ENCODE measurements at places on chromosomes 3 and 15.

GRCh38 chr15:51335538-51336410, 2.6 kb downstream of the CYP19A1 start:
- no peak for DNase-seq

GRCh38 chr3:156463123-156463522, 91.8 kb downstream of the SSR3 start:
- no peak for DNase-seq

GRCh38 chr3:19940643-19941042, 6.3 kb upstream of the RAB5A start:
- no peak for DNase-seq

- DNase-seq = no peak
Measured at GRCh38 chr3:29686889-29687592, 406.2 kb downstream of the RBMS3 start.

DNA sequence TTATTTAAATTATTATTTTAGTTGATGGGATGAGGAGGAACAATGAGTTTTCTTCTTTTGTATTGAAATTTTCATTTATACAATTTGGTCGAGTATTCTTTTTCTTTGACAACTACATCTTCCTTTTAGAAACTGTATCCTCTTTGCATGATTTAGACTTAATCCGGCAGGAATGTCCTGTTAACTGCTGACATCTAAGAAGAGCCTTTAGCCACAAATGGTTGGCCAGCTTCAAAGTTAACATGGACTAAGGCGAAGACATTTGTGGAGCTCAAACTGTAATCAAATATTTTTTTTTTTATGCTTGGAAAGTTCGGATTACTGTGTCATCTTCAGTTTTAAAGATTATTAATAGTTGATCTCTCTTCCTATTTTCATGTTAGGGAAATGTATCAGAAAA, 43.2 kb downstream of the RIOX2 start:
- no peak for DNase-seq

- DNase-seq = no peak
Measured at GRCh38 chr15:97012986-97013385, 682.5 kb downstream of the NR2F2 start.

- no peak for DNase-seq
Measured at GRCh38 chr3:148077965-148078364, 619.7 kb upstream of the AGTR1 start.

DNA sequence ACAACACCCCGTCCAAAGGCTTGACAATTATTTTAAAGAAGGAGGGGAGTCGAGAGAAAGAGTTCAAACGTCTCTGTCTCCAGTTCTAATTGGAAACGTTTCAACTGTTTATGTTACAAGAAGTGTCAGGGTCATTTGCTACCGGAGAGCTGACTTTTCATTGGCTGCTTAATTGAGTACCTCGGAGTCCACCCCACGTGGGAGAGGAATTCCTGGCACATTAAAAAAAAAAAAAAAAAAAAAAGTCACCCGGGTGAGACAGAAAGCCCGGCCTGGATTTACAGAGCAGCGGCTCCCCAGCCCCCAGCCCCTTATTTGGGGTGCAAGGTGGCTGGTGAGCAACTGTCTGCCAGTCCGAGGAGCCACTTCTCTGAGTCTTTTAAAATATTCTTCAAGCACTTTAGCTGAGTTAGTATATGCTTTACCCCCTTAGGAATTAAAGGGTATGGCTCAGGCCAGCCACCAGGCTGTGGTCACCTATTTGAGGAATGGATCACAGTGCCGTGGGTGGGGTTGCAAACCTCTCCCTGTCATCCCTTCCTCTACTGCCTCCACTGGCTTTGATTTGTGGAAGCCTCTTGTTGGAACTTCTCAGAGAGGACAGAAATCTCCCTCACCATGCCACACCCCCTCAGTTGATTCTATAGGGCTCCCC, 3.9 kb upstream of the TLE3 start:
- peak; percentile 95 for DNase-seq

All from MCF 10A (cell line).